HepG2 (cell line): ENCODE measurements at places on chromosomes 5 and 9. TPM values are rescaled to one million over a fixed set of nuclear protein-coding genes. Genes with fewer than 3 reads are reported as not detected.

Gene FOXD4L5
- total RNA-seq = 0.22 TPM in 1 of 2 replicates, not detected in the other

Gene SUSD3
- total RNA-seq = 6.0 and 7.0 TPM in 2 replicates

Gene CTXN3
- not detected in 2 replicates for total RNA-seq

Gene ASPN
- not detected in 2 replicates for total RNA-seq

Gene FOXD4
- 0.18 TPM in 1 of 2 replicates, not detected in the other for total RNA-seq

Gene ADRA1B
- not detected in 2 replicates for total RNA-seq

Gene ORM2
- total RNA-seq = 283 and 565 TPM in 2 replicates

Gene TIMD4
- total RNA-seq = not detected in 2 replicates

Gene SLC6A18
- not detected in 2 replicates for total RNA-seq

Gene GMCL2
- total RNA-seq = not detected in 2 replicates

Gene PCDH12
- not detected in 2 replicates for total RNA-seq

Gene DNAJB5
- 0.69 and 0.90 TPM in 2 replicates for total RNA-seq

Gene PDE8B
- total RNA-seq = not detected in 2 replicates

Gene ZCCHC10
- 40.7 and 54.8 TPM in 2 replicates for total RNA-seq

Gene ANKHD1
- 69.9 and 101 TPM in 2 replicates for total RNA-seq

Gene CWC27
- 25.7 and 38.1 TPM in 2 replicates for total RNA-seq

Gene LIX1
- total RNA-seq = not detected in 2 replicates

Gene SNX18
- 6.0 and 6.2 TPM in 2 replicates for total RNA-seq

Gene IL9
- total RNA-seq = not detected in 2 replicates

Gene PCDHA9
- 0.03 TPM in 1 of 2 replicates, not detected in the other for total RNA-seq

Gene IL13
- total RNA-seq = not detected in 2 replicates

Gene MEIKIN
- total RNA-seq = not detected in 2 replicates

Gene HACD4
- not detected in 2 replicates for total RNA-seq

Gene TTC39B
- total RNA-seq = 18.5 and 19.4 TPM in 2 replicates

Gene SMIM3
- 11.6 and 14.1 TPM in 2 replicates for total RNA-seq

Gene CER1
- total RNA-seq = not detected in 2 replicates

Gene IFNA4
- total RNA-seq = not detected in 2 replicates

Gene MEF2C
- 0.02 TPM in 1 of 2 replicates, not detected in the other for total RNA-seq

Gene KIF2A
- total RNA-seq = 19.2 and 36.4 TPM in 2 replicates

Gene PCDHB10
- total RNA-seq = not detected in 2 replicates

Gene NTRK2
- not detected in 2 replicates for total RNA-seq

Gene IRX2
- total RNA-seq = not detected in 2 replicates

Gene QSOX2
- total RNA-seq = 10.1 and 27.1 TPM in 2 replicates

Gene CCDC171
- total RNA-seq = 2.5 and 2.8 TPM in 2 replicates
